ENCODE measurements at places on chromosomes 2 and 18.

- no peak for DNase-seq
These were observed 141.4 kb downstream of the BCL2 start for GRCh38 chr18:63177919-63178821.

- DNase-seq, result no peak
These were observed 53.4 kb downstream of the STK25 start for GRCh38 chr2:241454837-241455485.

DNA sequence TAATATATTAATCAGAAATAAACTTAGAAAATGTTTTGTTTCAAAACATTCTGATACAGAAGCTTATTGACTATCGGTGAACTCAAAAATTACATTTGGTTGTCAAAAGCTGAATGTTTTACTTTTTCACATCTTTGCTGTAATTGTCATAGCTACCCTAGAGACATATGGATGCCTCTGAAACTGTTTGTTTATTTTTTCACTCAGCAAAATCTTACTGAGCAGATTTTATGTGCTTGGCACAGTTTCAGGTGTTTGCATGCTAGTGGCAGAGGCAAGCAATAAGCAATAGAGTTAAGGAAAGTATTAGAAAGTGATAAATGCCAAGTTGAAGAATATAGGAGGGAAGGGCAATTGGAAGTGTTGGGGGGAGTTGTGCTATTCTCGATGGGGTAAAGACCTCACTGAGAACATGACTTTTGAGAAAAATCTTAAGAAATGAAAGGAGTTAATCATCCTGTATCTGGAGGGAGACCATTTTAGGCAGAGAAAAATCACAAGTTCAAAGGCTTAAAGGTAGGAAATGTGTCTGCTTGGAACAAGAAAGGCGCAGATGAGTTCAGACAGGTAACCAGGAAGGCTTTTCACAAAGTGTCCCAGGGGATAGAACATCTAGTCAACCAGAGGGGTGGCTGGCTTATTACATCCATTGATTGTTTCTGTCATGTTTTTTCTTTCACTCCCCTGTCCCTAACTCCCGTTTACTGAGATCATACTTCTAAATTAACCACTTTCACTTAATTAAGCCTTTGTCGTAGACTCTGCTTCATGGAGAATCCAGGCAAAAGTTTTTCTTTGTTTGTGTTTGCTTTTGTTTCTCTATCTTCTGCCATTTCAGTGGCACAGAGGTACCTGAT is 27.2 kb upstream of the COBLL1 start:
- DNase-seq, result peak; percentile 17

GRCh38 chr18:36127836-36128529 is 1.2 kb downstream of the SLC39A6 start:
- DNase-seq, result no peak

GRCh38 chr2:59296279-59296678 is 1055.2 kb upstream of the FANCL start:
- DNase-seq, result peak; percentile 14

DNA sequence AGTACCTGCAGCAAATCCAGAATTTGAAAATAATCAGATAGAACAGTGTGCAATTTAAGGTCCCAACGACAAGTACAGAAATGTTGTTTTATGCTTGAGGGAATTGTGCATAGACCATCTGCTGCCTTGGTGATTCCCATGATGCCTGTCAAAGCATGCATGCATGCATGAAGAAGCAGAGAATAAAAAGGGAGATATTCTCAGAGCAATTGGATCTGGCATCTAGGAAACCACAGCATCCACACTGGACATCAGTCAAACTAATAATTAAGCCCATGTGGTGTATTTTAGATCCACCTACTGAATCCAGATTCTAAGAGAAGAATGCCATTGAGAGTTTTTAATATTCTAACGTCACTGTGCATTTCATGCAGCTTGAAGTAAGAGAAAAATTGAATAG is 361.2 kb downstream of the FSIP2 start:
- DNase-seq, result no peak

DNA sequence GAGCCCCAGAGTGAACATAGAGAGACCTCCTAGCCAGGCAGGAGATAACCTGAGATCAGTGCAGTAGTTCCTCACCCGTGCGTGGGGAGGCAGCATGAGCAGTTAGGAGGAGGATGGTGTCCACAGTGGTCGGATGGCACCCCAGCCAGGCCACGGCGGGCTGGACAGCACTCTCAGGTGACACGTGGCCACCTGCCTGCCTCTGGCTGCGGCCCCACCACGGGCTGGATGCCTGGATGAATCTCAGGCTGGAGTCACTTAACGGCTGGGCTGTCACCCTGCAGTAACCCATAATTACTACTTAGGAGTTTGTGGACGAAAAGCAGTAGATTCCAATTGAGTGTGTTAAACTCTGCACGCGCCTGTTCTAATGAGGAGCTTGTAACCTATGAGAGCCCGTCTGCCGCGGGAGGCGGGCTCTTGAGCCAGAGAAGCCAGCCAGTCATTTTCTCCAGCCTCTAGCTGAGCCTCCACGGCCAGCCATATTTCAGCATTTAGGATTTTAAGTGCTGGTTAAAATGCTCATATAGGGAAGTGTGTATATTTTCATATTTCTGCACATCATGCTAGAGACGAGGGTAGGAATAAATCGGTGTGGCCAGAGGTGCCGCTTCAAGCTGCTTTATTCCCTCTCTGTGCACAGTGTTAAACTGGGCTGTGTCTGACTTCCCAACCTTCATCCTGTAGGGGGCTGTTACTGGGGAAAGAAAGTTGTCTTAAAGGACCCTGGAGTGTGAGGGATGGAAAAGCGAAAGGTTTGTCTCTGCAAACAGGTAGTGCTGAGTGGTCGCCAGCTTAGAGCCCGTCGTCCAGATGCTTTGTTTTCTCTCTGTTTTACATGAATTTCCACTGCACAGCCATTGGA is 144.0 kb downstream of the GLI2 start:
- peak; percentile 29 for DNase-seq

DNA sequence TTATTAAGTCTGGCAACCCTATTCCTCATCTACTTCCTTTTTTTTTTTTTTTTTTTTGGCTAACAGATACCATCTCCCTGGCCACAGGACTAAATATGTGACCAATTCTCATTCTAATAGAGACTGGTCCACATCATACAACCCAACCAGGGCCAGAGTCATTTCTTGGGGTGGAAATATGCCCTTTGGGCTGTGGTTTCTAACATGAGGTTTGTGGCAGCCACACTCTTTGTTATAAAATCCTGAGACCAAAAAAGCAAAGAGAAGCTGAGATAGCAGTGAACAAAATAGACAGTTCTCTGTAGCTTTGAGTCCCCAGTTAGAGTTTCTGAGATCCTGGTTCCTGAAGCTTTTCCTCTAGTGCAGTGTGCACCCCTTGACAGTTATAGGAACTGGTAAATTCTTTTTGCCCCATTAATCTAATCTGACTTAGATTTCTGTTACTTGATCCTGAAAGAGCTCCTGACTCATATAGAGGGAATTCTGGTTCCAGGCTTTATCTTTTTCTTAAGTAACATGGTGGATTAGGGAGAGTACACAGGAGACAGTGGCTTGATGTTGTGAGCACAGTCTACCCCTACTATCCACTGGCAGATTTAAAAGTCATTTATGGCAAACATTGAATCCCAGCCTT is 86.8 kb downstream of the MAIP1 start:
- DNase-seq, result peak; percentile 58

GRCh38 chr18:48827291-48828193 is 123.2 kb downstream of the SMAD7 start:
- peak; percentile 53 for DNase-seq

DNA sequence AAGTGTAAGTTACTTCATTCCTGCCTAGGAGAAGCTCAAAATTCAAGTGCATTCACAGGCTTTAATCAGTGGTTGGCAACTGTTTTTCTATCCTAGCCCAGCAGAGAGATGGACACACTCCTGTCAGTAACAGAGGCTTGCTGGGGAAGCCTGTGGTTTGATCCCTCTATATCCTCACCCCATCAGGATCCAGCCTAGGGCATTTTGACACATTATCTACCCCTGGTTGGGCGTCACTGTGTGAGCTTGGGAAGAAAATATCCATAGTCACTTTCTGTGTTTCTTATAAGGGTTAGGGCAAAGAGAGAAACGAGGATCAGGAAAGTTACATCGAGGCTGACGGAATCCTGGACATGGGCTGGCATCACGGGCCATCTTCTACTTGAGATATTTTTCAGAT is 10.0 kb downstream of the NT5DC4 start:
- no peak for DNase-seq

- no peak for DNase-seq
These were observed 508.8 kb downstream of the ZEB2 start for GRCh38 chr2:144011098-144011497.

DNA sequence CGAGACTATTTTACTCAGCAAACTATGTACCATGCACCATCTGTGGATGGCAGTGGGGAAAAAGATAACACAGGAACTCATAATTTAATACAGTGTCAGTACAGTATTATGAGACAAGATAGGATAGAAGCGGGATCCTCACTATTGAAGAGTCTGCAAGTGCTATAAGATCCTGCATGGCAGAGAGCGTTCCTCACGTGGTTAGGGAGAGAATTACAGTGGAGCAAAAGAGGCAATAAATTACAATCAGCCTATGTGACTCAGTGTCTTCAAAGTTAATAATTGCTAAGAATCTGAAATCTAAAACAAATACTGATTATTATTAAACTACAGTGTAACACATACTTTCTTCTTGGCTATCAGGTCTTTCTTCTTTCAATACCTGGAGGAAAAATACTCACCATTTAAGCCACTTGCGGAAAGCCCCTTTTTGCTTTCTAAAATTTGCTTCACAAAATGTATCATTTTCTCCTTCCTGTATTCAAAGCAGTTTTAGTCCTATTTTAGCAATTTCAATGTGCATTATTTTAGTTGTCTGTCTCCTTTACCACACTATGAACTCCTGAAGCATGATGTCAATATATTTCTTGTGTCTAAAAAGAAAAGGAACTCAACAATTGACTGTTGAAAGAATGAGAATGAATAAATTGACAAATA is 342.9 kb downstream of the SPAG16 start:
- DNase-seq, result no peak

DNA sequence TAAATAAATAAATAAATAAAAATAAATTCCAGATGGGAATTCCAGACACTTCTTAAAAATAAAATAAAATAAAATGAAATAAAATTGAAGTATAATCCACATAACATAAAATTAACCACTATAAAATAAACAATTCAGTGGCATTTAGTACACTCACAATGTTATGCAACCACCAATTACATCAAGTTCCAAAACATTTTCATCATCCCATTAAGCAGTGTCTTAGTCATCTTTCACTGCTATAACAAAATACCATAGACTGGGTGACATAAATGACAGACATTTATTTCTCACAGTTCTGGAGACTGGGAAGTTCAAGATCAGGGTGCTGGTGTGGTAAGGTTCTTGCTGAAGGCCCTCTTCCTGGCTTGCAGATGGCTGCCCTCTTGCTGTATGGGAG is 22.6 kb upstream of the PROKR1 start:
- no peak for DNase-seq

DNA sequence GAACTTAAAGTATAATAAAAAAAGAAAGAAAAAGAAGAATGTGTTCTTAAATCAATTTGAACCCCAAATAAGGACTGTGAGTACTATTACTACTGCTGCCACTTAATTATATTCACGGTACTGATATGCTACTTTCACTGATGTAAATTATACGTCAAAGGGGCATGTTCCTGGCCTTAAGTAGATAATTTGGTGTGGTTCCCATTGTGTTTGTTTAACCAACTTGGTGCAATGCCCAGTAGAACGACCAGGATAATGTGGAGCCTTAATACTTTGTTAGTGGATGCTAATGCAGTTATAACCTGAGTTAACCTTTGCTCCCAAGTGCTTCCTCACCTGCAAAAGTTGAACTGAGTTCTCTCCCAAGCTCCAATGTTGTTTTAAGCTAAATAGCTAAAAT is 142.0 kb downstream of the NR4A2 start:
- DNase-seq, result no peak

- no peak for DNase-seq
These were observed 313.2 kb downstream of the PIK3C3 start for GRCh38 chr18:42268186-42268725.

- DNase-seq, result peak; percentile 79
These were observed 29.3 kb downstream of the TGFA start for GRCh38 chr2:70523996-70524965.

GRCh38 chr18:57927511-57927910 is 116.5 kb upstream of the NEDD4L start:
- DNase-seq, result no peak

GRCh38 chr2:130727286-130727924 is 1.5 kb upstream of the GPR148 start:
- DNase-seq, result peak; percentile 70

DNA sequence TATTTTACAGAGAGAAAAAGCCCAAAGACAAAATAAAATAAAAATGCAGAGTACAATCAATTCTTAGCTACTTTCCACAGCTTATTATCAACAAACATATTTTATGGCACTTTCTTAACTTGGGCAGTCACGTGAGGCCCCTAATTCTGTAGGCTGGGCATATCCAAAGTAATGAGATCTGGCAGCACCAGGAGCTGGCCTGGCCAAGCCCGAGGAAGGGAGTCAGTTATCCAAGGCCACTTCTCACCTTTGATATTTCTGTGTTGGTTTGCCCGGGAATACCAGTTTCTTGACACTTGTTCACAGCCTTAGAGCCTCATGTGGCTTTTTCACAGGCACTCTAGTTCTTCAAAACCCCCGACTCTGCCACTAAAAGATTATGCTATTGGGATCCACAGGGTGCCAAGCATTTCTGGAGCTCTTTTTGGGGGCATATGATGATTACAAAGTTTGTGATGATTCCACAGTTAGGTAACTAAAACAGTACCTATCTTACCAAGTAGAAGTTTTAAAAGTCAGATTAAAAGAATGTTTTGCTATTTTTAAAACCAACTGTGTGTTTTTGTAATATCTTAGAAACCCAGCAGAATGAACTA is 90.4 kb downstream of the MEP1B start:
- no peak for DNase-seq

DNA sequence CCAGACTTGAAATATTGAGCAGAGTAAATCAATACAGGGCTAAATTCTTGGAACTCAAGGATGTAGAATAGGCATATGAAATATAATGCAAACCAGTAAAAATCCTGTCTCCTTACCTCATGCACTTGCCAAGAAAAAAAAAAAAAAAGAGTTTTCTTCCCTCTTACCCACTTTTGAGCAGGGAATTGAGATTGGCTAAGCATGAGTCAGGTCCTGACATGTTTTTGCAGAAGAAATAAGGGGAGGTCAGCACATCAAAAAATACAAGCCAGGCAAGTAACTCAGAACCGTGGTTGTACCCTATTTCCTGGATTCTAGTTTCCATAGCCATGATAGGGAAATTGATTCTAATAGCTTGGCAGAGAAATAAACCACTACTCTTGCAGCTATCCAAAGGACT is 1526.7 kb downstream of the LRP1B start:
- peak; percentile 6 for DNase-seq
